ENCODE measurements at places on chromosomes 3 and 15. TPM values are rescaled to one million over a fixed set of nuclear protein-coding genes. Genes with fewer than 3 reads are reported as not detected.

- no peak for DNase-seq
Measured at GRCh38 chr3:18100121-18100520, 325.0 kb downstream of the SATB1 start.

GRCh38 chr3:119580067-119580760 is 922 bp downstream of the ADPRH start:
- DNase-seq: peak; percentile 68

GRCh38 chr3:169661361-169662131 is 2.0 kb downstream of the MECOM start:
- no peak for DNase-seq

DNA sequence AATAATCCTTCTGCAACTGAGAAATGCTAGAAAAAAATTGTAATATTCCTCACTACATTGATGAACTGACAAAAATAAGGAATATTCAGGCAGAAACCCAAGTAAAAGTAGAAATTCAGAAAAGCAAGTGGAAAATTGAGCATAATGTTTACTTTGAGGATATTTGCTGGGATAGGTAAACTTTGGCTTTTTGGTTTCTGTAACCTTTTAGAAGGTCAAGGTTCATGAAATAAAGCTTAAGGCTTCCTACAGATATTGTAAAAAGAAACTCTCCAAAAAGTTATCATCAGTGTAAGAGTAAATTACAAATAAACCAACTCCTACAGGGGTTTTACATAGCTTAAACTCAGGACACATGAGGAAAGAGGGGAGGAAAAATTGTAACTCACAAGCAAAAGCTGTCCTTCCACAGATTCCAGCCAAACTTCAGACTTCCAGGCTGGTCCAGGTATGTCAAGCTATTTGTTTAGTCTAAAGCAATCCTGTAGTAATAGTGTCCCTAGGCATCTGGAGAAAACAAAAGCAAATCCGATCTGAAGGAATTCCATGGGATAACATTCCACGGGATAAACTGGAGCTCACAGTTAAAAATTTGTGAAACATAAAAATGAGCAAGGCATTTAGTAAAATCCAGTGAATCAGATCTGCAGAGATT is 21.1 kb downstream of the C3orf70 start:
- no peak for DNase-seq

- DNase-seq: no peak
Measured at GRCh38 chr3:40427045-40427669, 30.0 kb upstream of the RPL14 start.

GRCh38 chr3:127720161-127720823 is 47.5 kb downstream of the ABTB1 start:
- peak; percentile 43 for DNase-seq

STXBP5L gene
- total RNA-seq: 14.3 TPM

PCOLCE2 gene
- total RNA-seq: 7.7 TPM

ATP6V1A gene
- 29.0 TPM for total RNA-seq
